ENCODE measurements at places on chromosomes 5 and 9.

- peak; percentile 61 for DNase-seq
These were observed 616 bp upstream of the ENC1 start for GRCh38 chr5:74640954-74641734.

GRCh38 chr5:98638701-98639100 lies 134.8 kb upstream of the RGMB start:
- DNase-seq, result no peak

DNA sequence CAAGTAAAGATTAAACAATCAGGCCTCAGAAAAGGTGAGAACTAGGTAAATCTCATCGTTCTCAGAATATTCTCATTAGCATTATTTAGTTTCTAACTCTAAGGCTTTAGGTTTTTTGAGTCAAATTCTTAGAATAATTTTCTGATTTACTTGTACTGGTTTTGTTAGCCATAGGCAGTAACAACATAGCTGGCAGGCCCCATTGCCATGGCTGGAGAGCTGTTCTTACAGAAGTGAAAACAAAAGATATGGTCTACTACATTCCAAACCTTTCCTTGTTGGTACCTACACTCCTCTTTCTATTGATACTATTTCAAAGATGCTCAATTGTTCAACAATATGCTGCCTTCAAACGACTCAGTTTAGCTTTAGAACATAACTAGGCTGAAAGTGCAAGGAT lies 27.3 kb downstream of the IFNW1 start:
- DNase-seq, result no peak

DNA sequence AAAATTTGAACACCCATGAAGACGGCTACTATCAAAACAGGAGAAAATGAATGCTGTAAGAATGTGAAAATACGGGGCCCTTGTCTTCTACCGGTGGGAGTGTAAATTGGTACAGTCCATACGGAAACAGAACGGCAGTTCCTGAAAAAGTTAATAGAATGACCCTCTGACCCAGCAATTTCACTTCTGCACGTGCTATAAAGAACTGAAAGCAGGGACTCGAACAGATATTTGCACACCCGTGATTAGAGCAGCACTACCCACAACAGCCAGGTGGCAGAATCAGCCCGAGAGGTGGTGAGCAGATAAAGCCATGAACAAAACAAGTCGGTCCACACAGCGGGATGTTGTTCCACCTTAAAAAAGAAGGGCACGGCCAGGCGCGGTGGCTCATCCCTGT lies 22.6 kb upstream of the SLC12A7 start:
- DNase-seq, result no peak

DNA sequence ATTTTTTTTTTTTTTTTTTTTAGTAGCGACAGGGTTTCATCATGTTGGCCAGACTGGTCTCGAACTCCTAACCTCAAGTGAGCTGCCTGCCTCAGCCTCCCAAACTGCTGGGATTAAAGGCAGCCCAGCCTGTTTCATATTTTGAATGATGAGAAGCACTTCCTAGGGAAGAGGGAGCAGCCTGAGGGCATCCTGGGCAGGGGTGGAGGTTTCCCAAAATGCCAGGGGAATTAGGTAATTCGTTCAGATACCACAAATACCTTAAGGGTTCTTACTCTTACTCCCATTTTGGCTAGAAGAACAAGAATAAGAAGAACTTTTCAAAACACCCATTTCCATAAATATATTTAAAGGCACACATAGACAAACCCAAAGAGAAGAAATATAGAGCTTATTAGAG lies 29.5 kb upstream of the RAPGEF1 start:
- no peak for DNase-seq

- no peak for DNase-seq
These were observed 666 bp downstream of the SNX30 start for GRCh38 chr9:112751056-112751795.

DNA sequence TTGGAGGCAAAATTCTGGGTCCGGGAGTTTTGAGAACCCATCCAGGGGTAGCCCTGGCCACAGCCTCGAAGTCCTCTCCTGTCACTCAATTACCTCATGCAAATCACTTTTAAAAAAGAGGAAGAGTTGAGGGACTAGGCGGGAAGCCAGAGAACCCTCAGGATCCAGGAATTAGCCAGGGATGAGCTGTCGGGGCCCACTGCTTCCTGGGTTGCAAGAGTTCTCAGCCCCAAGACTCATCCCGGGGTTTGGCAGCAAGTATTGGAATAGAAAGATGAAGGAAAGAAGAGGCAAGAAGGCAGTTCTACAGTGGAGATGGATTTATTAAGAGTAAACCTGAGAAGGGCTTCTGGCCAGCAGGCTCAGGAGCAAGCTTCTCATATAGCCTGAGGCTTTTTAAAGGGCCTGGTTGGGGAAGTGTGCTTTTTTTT lies 25.6 kb downstream of the C9orf50 start:
- DNase-seq, result no peak

- no peak for DNase-seq
These were observed 119.9 kb downstream of the KDM4C start for GRCh38 chr9:6877671-6878161.

Measured in fibroblast of the conjunctiva (primary cell).